ENCODE measurements at places on chromosomes 12 and 14.

DNA sequence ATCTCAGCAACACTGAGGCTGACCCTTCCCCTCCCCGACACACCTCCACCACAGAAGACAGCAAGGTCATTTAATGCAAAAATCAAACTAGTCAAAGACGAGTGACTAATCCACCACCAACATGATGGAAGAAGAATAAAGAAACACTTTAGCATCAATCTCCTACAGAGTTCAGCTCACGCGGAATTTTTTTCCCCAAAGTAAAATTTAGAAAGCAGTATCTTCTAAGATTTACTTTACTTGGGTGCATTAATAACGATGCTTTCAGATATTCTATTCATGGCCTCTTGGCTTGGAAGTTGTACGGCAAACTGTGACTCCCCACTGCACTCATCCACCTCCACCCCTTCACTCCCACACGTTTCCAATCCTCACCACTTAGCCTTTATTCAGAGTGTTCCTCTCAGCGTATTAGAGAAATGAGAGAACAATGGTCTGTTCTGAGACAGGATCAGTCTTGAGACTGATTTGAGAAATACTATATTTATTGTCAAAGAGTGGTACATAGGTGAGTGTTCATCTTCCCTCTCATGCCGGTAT is 1.9 kb downstream of the EGLN3 start:
- DNase-seq: no peak

DNA sequence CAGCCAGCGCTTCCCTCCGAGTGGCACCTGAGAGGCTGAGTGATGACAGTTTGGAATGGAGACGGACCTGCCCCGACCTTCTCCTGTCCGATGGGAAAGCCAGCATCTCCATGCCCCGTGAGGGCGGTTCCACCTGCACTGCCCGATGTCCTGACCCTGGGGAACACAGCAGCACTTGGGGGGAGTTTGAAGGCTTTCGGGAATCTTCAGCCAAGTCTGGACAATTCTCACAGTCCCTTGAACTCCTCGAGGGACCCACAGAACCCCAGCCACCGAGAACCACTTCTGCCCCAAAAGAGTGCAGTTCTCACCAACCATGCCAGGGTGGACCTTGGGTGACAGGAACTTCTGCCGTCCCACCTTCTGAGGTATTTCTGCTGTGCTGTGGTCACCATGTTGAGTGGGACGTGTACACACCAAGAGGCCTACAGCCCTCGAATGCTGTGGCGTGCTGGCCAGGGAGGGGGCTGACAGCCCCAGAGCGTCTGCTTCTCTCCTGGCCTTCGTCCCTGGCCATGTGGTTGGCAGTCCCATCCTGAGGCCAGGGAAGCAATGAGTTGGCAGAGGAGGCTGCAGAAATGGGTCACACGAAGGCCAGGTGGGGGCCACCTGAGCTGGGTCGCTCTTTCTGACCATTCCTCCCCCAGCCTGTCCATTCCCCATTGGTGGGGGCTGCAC is 1.0 kb downstream of the CLBA1 start:
- no peak for DNase-seq

DNA sequence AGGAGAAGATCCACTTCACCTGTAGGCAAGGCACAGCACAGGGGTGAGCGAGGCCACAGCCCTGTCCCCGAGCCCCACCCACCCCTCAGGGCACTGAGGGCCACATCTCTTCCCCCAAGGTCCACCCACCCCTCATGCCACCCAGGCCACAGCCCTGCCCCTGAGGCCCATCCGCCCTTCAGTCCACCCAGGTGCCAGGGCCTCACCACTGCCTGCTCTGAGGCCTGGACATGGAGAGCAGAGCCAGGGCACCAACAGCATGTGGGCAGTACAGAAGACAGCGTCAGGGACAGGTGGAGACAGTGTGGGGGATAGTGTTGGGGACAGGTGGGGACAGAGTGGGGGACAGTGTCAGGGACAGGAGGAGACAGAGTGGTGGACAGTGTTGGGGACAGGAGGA is 138.3 kb downstream of the TMEM121 start:
- DNase-seq: no peak

GRCh38 chr14:60964904-60965303 is 16.0 kb downstream of the TRMT5 start:
- no peak for DNase-seq

- peak; percentile 90 for DNase-seq
Observed at GRCh38 chr12:12704593-12705230, 8.7 kb upstream of the GPR19 start.

GRCh38 chr14:67186789-67187584 is 2.3 kb upstream of the GARIN2 start:
- no peak for DNase-seq

- no peak for DNase-seq
Observed at GRCh38 chr12:50981319-50982239, 29.2 kb downstream of the HIGD1C start.

DNA sequence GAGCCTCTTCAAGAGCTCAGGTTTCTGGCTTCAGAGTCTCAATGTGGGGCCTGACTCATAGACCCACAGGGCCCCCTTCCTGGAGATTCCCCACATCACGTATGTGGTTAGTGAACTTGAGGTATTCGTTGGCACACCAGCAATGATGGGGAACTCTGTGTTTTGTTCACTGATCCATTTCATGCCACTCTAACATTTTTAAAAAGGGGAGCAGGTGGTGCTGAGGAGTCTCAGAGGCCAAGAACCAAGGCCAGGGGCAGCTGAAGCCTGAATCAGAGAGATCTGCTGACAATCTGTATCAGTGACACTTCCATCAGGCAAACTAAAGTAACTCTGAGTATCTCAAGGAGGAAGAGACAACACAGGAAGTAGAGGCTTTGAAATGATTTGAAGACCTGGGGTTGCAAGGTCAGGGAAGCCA is 323.4 kb downstream of the VRK1 start:
- no peak for DNase-seq

DNA sequence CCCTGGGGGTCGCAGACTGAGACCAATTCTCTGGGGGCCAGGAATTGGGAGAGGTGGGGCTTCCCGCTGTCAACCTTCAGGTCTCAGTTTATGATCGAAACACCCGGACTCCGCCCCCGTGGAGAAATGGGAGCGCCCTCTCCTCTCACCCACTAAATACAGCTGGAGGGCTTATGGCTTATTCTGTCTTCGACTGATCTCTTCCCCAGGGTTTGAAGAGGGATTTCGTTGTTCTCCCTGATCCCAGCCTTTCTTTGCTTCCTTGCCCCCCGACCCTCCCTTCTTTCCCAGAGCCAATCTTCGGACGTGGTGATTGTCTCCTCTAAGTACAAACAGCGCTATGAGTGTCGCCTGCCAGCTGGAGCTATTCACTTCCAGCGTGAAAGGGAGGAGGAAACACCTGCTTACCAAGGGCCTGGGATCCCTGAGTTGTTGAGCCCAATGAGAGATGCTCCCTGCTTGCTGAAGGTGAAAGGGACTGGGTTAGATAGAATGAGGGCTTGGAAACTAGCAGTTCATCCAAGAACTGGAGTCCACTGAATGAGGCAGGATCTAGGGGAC is 607 bp downstream of the OS9 start:
- DNase-seq: peak; percentile 3

DNA sequence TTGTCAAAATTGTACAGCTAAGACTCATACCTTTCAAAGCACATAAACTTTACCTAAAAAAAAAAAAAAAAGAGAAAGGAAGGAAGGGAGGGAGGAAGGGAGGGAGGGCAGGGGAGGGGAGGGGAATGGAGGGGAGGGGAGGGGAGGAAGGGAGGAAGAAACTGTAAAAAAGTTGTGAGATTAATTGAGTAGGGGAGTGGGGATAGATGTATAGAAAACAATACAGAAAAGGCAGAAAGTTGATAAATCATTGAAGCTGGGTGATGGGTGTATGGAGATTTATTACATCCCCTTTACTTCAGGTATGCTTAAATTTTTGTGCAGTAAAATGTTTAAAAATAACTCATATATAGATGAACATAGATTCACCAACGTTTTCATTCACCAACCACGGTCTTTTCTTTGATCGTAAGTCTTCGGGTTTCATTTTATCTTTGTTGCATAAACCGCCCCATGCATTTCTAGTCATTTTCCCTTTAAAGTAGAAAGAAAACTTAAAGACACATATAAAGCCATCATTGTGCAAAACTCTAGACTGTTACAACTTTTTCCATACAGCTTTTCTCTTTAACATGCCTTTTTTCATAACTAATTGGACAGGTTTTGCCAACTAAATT is 191.2 kb upstream of the KRR1 start:
- DNase-seq: no peak

- no peak for DNase-seq
Observed at GRCh38 chr12:29763301-29763683, 20.4 kb downstream of the TMTC1 start.

GRCh38 chr12:120095736-120096135 is 20.8 kb downstream of the RAB35 start:
- DNase-seq: no peak

DNA sequence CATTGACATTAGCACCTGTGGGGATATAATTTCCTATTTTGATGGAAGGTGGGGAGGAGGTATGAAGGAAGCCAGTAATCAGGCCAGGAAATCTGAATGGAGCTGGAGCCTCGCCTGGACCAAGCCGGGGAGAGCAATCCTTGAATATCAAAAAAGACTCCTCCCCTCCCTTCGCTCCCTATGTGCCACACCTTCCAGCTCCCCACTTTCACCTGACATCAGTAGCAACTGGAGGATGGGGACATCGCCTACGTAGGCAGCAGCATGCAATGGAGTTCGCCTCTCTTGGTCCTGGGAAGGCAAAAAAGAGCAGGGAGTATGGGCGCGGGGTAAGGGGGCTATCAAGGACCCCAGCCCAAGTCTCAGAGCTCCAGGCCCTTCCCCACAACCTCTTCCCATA is 1.1 kb downstream of the ANKRD52 start:
- no peak for DNase-seq

- DNase-seq: no peak
Observed at GRCh38 chr12:104790296-104791125, 167.6 kb downstream of the SLC41A2 start.

- no peak for DNase-seq
Observed at GRCh38 chr12:42730291-42730690, 140.7 kb upstream of the PRICKLE1 start.

DNA sequence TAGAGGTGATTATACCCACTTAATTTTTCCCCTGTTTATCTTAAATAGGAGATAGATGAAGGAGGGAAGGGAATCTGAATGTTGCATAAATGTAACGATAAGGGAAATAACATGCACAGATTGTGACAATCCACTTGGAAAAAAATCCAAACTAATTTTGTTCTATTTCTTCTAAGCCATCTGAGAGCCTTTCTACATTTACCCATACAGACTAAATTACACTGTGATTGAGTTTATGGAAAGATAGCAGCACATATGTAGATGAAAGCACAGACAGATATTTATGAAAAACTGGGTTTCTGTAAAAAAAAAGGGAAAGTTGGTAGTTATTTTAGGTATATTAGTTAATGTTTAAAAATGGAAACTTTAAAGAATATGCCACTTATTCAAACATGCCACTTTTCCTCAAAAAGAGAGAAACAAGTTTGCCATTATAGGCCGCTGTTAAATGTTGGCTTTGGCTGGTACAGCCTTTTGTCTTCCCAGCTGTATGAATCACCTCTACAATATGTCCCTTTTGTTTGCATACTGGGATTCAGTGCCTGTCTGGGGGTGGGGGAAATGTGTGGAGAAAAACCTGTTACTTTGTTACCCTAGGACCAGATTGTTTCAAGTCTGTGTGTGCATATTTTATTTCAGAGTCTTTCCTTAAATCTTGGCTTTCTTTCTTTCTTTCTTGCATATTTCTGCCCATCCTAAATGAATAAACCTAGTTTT is 470.2 kb upstream of the LMO3 start:
- peak; percentile 80 for DNase-seq

DNA sequence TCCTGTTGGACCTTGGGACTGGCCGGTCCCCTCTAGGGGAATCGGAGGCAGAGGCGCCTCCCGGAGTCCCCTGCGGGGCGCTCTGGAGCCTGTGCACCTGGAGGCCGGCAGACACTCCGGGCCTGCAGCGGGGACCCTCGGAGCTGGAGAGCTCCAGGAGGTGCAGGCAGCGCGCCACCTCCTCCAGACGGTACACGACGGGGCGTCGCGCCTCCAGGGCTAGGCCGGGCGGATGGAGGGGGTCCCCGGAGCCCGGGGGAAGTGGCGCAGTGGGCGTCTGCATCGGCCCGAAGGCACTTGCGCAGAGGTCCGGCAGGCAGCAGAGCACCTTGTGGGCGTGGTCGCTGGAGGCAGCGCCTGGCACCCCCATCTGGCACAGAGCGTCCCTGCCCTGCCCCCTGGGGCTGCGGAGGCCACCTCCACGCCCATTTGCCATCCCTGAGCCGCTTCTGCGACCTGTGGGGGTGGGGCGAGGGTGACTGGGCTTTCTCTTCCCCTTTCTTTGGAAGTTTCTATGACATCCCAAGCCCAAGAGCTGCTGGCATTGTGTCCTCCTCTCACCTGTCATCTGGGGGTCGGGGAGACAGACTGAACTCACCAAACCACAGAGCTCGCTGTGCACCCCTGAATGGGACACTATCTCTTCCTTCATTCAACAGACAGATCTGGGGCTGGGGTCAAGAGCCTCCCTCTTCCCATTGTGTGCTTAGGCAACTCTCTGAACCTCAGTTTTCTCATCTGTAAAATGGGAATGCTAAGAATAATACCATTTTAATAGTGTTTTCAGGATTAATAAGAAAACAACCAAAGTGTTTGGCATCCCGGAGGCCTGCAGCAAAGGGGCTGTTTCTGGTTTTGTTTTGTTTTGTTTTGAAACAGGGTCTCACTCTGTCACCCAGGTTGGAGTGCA is 37.5 kb upstream of the CORO1C start:
- peak; percentile 19 for DNase-seq
